ENCODE measurements at places on chromosomes 7 and 10. TPM values are rescaled to one million over a fixed set of nuclear protein-coding genes. Genes with fewer than 3 reads are reported as not detected.

GRCh38 chr7:79740076-79740475 is 286.6 kb upstream of the MAGI2 start:
- no peak for DNase-seq

GRCh38 chr7:25864511-25864910 is 287.5 kb upstream of the NFE2L3 start:
- DNase-seq, result no peak

DNA sequence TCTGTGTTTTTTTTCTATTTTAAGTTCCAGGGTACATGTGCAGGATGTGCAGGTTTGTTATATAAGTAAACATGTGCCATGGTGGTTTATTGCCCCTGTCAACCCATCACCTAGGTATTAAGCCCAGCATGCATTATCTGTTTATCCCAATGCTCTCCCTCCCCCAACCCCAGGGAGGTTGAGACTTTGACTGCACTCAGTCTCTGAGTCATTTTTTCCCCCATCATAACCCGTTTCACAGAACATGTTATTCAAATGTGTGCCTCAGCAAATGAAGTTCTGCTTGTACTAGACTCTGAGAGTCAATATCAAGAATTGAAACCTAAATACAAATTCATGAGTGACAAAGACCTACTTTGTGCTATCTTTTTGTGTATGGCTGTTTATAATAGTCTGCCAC is 70.0 kb upstream of the CYP26C1 start:
- DNase-seq, result no peak

- no peak for DNase-seq
Observed at GRCh38 chr7:138565451-138566114, 105.5 kb downstream of the TRIM24 start.

- peak; percentile 51 for DNase-seq
Observed at GRCh38 chr7:39414224-39415035, 151.8 kb upstream of the YAE1 start.

SFRP5 gene
- total RNA-seq, result 0.82 TPM

NPSR1 gene
- total RNA-seq, result not detected

Data from left colon (tissue), 2 donors.